Activated CD8-positive, alpha-beta memory T cell treated with anti-CD3 and anti-CD28 coated beads for 1 hour (primary cell): ENCODE measurements at places on chromosomes 6 and 20.

DNA sequence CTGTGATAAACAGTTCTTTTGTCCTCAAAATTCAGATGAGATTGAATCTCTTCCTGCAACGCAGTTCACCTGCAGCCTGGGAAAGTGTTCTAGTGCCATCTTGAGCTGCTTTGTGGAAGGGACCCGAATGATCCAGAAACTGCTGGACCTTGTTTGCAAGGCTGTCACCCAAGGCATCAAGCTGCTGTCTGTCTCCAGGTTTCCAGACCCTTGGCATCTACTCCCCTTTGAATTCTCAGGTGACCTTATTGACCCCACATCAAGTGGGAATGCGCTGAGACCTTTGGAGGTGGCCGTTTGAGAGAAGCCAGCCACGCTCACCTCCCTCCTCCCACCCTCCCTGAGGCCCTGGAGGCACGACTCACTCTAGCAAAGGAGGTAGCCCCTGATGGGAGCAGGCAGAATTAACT is 112.5 kb downstream of the EDN3 start:
- DNase-seq = no peak

- DNase-seq = no peak
Measured at GRCh38 chr6:52495922-52496321, 75.8 kb downstream of the EFHC1 start.

DNA sequence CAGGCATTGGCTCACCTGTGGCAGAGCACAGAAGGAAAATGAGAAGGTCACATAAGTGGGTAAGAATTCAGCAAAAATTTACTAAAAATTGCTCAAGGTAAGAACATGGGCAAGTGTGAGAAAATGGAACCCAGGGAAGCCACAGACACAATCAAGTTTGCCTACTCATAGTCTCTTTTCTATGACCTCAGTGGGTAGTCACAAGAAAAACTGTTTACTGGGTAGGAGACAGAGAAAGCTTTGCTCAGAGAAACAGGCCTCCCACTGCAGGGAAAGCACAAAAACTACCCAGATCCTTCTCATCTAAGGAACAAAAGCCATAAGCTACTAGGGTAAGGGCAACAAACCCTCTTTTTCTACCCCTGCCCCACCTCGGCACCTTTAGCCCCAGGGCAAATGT is 35.2 kb downstream of the FAM184A start:
- DNase-seq = no peak

DNA sequence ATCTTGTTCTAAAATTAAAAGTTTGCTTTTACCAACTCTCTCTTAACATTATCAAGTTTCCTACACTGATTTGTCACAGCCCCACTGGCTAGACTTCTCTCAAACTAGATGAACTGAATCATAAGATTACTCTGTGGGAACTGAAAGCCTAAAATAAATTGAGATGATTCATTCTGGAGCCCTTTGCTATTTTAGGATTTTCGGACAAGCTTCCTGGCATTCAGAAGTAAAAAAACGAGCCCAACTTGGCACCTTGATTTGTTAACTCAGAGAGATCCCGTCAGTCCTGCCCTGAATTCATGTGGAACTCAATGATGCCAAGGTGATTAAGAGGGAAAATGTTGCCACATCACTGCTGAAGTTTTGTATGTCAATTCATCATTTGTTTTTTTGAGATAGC is 122.0 kb upstream of the NRSN1 start:
- no peak for DNase-seq
